Naive thymus-derived CD8-positive, alpha-beta T cell (primary cell): ENCODE measurements at places on chromosomes 1 and 21.

DNA sequence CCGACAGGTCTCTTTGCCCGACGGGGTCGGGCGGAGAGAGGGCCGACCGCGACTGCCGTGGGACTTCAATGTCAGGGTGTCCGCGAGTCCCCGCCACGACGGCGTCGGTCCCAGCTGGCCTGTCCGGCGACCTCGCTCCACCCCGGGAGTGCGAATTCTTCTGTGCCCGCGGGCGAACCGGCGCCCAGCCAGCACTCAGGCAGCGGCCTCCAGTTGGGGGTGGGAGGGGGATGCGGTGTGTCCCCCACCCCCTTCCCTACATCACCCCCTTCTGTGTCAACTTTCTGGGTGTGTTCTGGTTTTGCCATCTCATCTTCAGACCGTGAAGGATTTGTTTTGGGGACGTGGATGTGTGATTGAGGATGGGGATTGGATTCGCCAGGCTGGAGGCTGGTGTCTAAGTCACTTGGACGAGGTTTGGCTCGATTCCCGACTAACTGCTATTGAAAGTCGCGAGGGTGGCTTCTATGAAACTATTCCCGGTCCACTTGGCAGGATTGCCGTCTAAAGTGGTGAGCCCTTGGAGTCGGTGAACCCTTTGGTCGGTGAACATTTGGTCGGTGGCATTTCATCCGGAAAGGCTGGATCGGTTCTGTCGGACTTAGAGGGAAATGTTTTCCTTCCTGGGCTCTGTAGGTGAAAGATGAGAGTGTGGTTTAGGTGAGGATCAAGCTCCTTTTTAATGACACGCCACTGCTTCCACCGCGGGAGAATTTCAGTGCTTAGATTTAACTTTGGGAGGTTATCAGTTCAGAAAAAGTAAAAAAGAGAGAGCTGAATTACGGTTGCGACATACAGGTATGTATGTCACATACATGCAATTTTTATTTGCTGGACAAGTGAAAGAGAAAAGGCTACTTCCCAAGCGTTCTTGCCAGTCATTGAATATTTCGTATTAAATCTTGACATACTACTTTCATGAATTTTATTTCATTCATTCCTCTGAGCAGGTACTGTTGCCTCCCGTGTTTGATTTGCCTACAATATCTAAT is 771 bp downstream of the ABCD3 start:
- DNase-seq = no peak

GRCh38 chr1:25700144-25700523 is 83.5 kb downstream of the MAN1C1 start:
- no peak for DNase-seq

GRCh38 chr1:60394436-60394835 is 320.9 kb upstream of the C1orf87 start:
- DNase-seq = no peak

DNA sequence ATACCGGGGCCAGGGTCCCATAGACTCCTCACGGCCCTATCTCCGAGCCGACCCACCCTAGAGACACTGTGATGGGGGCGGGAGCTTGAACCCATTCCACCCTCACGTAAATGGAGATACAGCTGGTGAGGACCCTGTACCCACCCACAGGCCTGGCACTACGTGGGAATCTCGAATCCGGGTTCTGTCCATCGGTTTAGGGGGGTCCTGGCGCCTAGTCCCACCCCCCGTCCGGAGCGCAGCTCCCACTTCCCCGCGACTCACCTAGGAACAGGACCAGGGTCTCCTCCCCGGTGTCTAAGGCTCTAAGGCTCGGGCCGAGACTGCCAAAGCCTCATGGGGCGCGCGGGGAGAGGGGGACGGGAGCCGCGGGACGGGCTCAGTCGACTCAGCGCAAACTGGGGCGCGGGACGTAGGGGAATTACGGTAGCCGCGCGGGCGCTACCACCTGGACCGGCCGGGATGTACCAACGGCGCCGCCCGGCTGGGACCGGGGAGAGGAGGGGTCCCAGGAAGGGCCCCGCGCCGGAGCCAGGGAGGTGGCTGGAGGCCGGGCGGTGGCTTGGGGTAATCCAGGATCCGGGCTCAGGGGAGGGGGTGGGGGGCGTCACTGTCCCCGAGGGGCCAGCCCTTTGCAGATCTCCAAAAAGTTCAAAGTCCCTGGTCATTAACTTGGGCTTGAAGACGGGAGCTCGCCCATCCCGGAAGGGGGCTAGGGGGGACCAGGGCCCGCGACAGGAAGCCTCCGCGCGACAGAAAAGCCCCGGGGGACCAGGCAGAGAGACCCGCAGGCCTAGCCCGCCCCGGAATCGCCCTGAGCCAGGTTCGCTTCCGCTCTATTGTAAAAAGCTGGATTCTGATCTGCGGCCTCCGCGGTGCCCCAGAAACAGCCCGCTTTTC is 1.0 kb downstream of the PLEKHG5 start:
- DNase-seq = peak; percentile 45

- DNase-seq = no peak
Measured at GRCh38 chr1:217090060-217090911, 367.1 kb upstream of the ESRRG start.

DNA sequence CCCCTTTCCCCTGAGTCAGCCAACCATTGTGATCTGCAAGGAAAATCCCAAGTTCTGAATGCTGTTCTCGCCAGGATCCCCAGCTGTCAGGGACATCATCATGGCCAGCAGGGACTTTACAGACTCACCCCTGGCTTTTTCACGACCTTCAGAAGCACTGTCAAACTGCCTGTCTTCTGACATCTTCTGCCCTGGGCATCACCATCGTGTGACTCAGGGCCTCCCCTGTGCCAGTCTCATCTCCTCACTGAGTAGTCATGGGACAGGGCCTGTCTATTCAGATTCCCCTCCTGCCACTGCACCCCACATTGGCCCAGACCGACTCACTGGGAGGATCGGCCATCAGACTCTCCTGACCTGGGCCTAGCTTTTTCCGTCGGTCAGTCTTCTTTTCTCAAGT is 72.5 kb upstream of the VAMP3 start:
- no peak for DNase-seq

DNA sequence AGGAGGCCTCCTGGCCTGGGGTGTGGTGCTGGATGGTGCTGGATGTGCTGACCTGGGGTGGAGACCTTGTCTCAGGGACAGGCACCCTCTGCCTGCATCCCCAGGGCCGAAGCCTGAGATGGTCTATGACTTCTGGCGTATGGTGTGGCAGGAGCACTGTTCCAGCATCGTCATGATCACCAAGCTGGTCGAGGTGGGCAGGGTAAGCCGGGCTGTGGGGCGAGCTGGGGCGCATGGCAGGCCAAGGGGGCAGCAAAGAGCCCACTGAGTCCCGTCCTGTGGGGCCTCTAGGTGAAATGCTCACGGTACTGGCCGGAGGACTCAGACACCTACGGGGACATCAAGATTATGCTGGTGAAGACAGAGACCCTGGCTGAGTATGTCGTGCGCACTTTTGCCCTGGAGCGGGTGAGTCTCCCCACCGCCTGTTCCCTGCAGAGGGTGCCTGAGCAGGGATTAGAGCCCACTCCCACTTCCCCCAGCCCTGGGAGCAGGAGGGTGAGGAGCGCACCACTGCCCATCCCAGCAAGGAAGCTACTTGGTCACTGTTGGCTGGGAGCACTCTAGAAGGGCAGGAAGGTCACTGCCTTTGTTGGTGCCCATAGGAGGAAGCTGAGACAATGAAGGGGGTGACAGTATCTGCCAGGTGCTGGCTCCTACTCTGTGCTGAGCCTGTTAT is 75.2 kb downstream of the PTPRU start:
- DNase-seq = no peak
